Sciatic nerve (tissue), 2 donors: ENCODE measurements at places on chromosomes 3 and 15. TPM values are rescaled to one million over a fixed set of nuclear protein-coding genes. Genes with fewer than 3 reads are reported as not detected.

Gene SERPINI2
- not detected for total RNA-seq

Gene CYP8B1
- not detected for total RNA-seq

Gene C2CD4A
- total RNA-seq: not detected

Gene DNAH1
- 20.1 TPM for total RNA-seq
